ENCODE measurements at places on chromosomes 3 and 15. TPM values are rescaled to one million over a fixed set of nuclear protein-coding genes. Genes with fewer than 3 reads are reported as not detected.

The AMT gene
- 1.2 TPM for total RNA-seq

The UROC1 gene
- total RNA-seq, result not detected

The CALML4 gene
- total RNA-seq, result 4.3 TPM

The IQCF5 gene
- not detected for total RNA-seq

The PIK3CB gene
- 22.9 TPM for total RNA-seq

The SKOR1 gene
- total RNA-seq, result not detected

The TMEM158 gene
- total RNA-seq, result 3.4 TPM

The TMC3 gene
- total RNA-seq, result not detected

The IGF2BP2 gene
- total RNA-seq, result 165 TPM

The AGBL1 gene
- total RNA-seq, result not detected

The LRRK1 gene
- total RNA-seq, result 13.7 TPM

The PLAAT1 gene
- 0.14 TPM for total RNA-seq

The SERPINI2 gene
- not detected for total RNA-seq

The TLR9 gene
- not detected for total RNA-seq

The CCR2 gene
- total RNA-seq, result not detected

The LIPH gene
- 0.03 TPM for total RNA-seq

The ZNF80 gene
- not detected for total RNA-seq

The VGLL4 gene
- total RNA-seq, result 28.3 TPM

The CELSR3 gene
- total RNA-seq, result 0.78 TPM

The AHSG gene
- 0.21 TPM for total RNA-seq

The TOPAZ1 gene
- not detected for total RNA-seq
